ENCODE measurements at places on chromosomes 3 and 15. TPM values are rescaled to one million over a fixed set of nuclear protein-coding genes. Genes with fewer than 3 reads are reported as not detected.

LSMEM2 gene
- 2.6 TPM for polyA plus RNA-seq

CP gene
- polyA plus RNA-seq: 6.1 TPM

PDIA5 gene
- 49.6 TPM for polyA plus RNA-seq

MFAP1 gene
- 29.2 TPM for polyA plus RNA-seq

SPATA12 gene
- 32.0 TPM for polyA plus RNA-seq

TTLL13 gene
- polyA plus RNA-seq: 30.3 TPM

CLDN18 gene
- polyA plus RNA-seq: 2.6 TPM

ABI3BP gene
- polyA plus RNA-seq: 58.2 TPM

LSAMP gene
- polyA plus RNA-seq: 9.1 TPM

ZPLD1 gene
- 0.44 TPM for polyA plus RNA-seq

PRSS50 gene
- polyA plus RNA-seq: 0.92 TPM

EFHB gene
- 32.9 TPM for polyA plus RNA-seq

- DNase-seq: no peak
Observed at GRCh38 chr3:15049584-15049983, 15.5 kb downstream of the MRPS25 start.

DNA sequence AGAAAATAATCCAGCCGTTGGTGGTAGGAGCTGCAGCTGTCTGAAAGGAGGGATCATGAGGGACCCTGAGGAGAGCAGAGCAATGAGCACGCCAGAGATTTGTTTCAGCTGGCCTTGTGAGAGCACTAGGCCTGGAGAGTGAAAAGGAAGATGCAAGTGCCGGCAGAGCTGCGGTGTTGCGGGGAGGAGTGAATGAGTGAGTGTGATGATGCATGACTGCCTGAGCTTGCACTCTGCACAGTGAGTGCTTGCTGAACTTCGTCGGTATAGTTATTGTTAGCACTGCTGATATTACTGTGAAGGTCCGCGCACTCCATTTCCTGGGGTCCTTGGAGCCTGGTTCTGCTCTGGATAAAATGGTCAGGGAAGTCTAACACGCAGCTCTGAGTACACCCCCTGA, 23.2 kb downstream of the EIF1B start:
- DNase-seq: no peak

DNA sequence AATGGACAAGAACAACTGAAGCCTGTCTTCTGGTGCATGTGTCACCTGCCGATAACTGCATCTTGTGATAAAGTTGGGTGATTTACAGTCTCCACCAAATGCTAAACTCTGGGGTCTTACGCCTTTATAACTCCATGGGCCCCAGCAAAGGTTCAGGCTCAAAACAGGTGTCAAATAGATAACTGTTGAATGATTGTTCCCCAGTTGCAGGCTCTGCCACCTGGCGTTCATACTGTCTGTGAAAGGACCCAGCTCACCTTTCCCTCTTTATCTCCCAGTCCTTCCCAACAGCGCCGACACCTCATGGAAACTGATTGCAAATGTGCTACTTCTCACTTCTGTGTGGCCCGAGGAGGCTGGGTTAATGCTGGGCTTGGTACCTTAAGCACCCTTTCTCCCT, 8.3 kb upstream of the SNX22 start:
- DNase-seq: peak; percentile 9

DNA sequence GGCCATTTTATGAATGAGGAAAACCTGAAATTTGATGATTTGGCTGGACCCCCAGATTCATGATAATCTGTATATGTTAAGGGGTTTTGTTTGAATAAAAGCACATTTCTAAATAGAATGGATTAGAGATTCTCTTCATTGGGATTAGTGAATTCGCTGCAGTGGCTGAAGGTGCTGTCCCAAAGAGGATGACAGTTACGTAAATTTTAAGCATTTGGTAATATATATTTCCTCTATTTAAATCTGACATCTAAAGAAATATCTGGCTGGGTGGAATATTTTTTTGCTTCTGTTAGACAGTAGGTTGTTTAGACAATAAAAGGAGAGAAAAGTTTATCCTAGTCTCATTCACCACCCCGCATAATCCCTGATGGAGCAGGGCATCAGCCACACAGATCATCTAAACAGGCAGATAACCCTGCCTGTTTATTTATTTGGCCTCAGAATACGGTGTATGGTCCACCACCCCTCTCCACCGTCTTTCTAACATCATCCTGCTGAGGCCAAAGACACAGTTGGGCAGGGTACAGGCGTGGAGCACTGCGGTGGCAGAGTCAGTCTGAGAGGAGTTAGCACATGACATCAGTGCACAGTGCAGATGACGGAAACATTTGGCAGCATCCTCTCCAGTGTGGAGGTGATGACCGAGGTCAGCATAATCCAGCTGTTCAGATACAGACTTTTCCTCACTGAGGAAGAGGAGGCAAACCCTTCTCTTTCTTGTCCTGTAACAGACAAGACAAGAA, 20.4 kb upstream of the NFKBIZ start:
- DNase-seq: peak; percentile 48

DNA sequence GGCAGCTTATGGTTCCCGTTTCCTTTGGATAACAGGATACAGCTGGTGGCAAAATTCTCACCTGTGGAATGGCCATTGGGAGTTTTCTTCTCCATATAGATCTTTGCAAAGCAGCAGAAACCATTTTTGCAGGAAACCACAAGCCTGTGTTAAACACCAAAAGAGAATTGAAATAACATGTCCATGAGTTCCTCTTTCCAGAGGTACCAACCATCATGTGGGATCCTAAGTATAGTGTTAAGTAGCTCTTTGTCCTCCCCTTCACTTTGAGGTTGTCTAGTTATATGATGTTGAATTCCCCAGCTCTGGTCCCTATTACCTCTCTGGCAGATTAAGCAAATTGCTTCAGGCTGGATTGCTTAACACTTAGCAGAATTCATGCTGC, 94.9 kb downstream of the AKAP13 start:
- DNase-seq: no peak

- no peak for DNase-seq
Observed at GRCh38 chr15:29133321-29133720, 136.3 kb downstream of the NSMCE3 start.

DNA sequence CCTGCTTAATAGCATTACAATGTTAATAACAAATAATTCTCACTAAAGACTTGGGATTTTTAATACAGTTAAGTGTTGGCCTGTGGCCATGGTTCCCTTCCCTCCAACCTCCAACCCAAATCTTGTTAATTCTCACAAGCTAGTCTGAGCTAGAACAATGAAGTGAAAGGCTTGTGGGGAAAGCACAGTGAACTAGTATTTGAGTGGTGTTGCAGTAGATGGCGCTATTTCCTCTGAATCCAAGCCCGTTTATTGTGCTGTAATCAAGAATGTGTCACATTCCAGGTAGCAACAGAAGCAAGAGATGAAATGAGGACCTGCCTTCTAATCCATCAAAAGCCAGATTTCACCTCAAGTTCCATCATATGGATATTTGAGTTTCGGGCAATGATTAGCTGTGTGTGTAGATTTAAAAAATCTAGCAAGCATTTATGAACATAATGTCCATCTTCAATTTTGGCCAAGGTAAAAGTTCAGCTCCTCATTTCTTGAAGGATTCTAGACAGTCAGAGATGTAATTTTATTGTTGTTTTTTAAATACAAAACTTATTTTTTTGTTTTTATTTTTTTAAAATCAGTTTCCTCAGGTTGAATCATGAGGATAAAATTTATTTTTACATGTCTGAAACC, 160.7 kb downstream of the SQOR start:
- DNase-seq: peak; percentile 43

GRCh38 chr3:133733226-133733625, 13.0 kb upstream of the TF start:
- DNase-seq: no peak

DNA sequence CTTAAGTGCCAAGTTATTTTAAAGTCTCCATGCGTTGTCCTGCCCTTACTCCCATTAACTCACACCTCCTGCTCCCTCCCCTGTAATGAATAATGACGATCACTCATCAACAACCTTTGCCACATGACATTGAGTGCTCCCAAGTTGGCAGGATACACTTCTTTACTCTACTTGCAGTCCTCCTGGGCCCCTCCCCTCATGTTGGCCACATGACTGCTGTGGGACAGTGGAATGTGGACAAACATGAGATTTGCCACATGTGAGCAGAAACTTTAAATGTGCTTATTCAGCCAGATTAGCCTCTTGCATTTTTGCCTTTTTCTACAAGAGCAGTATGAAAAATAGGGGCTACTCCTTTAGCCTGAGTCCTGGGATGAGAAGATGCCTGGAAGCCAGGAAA, 167.9 kb downstream of the DCLK3 start:
- DNase-seq: no peak

GRCh38 chr15:25465835-25466234, 27.0 kb upstream of the UBE3A start:
- DNase-seq: peak; percentile 37

DNA sequence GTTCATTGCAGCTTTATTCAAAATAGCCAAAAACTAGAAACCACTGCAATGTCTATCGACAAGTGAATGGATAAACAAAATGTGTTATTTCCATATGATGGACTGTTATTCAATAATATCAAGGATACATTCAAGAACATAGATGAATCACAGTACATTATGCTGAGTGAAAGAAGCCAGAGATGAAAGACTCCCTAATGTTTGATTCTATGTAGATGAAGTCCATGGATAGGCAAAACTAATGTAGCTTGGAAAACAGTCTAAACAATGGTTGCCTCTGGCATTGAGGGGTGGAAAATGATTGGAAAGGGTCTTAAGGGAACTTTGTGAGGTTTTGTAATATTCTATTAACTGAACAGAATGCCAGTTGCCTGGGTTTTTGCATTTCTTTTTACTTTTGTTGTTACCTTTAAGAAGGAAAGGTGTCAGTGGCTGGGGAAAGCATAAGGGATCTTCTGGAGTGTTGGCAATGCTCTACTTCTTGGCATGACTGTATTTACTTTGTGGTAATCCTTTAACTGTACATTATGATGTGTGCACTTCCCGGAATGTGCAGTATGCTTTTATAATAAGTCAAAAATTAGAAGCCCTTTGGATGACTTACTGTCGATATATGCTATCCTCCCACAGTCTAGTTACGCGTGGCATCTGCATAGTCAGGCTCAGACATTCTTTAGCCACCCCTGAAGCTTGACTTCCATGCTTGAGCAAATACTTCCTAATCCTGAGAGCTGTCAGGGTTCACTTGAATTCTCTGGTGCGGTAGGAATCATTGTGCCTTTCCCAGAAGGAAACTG, 20.5 kb upstream of the ATP10A start:
- no peak for DNase-seq

DNA sequence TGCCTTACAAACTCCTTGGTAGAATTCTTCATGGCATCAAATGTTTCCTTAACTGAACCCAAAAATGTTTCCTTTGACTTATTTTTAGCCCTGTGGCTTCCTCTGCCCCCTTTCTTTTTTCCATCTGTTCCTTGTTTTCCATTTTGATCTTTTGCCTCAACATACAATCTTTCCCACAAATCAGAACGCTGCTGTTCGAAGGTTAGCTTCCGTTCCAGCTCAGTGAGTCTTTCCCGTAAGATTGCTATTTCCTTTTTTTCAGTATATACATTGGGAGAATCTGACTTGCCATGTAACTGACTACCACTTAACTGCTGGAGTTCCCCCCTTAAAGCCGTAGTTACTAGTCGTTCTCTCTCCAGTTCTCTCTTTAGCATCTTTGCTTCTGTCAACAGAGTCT, 41.2 kb downstream of the PIGB start:
- DNase-seq: no peak

GRCh38 chr15:96746665-96747064, 416.2 kb downstream of the NR2F2 start:
- no peak for DNase-seq

DNA sequence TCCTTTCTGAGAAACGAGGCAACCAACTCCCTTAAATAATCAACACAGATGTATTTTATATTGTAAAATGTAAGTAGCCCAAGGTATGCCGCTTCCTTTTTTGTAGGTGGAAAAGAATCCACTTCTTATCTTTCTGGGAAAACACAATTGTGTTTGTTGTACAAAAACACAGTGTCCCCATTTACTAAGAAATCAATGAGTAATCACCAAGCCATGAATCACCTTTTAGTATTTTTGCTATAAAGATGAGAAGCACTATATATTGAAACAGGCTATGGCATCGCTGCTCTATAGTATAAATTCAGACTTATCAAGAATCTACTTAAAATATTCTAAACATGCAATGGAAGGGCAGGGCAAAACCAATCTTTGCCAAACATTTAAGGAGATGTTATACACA, 104.0 kb downstream of the TNIK start:
- DNase-seq: no peak

DNA sequence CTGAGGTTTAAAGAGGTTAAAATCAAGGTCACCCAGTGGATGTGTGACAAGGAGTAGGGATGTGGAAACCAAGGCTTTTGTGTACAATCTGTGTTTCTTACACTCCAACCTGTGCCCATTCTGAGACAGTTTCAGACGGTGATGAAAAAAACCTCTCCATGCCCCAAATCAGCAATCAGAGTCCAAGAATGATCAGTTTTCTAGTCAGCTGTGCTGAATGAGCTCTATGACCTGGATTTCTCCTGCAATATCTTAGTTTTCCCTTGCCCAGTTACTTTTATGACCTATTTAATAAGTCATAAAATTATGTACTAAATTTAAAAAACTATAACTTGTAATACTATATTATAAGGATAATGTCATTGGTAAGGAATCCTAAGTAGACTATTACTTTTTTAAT, 37.5 kb upstream of the CBLB start:
- DNase-seq: no peak

DNA sequence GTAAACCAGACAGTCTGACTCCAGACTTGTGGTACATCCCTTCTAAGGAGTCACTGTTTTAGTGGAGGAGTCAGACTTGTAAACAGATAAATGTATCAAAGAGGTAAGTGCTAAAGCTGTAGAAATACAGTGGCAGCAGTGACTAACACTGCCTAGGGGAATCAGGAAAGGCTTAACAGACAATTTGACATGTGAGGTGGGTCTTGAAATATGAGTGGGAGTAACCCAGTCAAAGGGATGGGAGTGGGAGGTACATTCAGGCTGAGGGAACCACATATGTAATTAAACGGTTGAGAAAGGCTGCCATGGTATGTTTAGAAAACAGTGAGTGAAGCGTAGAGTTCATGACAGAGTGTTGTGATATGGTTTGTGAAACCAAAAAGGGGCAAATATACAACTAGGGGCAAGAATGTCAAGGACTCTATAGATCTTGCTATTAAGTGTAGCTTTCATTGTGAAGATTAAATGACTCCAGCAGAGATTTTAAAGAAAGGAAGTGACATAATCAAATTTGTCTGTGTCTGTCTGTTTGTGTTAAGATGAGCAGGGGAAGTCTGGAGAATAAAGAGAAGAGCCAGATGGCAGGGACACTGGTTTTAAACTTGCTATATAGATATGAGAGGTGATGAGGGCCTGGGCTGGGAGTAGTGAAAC, 11.2 kb upstream of the ALCAM start:
- DNase-seq: no peak

Measured in testis (tissue), 5 donors.